Kasumi-1 (cell line): ENCODE measurements at places on chromosomes 3 and 15.

DNA sequence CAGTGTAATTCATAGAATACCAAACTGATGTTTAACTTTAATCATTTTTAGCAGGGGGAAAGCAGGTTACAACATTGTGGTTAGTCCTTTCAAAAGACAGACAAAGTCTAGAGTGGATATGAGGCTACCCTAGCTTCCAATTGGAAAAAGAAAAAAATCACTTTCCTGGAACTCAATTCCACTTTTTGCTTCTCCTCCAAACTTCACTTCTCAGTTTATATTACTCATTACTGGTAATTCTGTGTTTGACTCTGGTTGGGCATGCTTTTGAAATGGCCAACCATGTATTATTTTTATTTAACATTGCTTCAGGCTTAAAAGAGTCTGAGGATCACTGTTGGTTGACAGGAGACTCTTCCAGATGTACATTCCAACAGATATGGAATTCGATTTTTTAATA lies 84.8 kb downstream of the RAP2B start:
- DNase-seq: no peak

DNA sequence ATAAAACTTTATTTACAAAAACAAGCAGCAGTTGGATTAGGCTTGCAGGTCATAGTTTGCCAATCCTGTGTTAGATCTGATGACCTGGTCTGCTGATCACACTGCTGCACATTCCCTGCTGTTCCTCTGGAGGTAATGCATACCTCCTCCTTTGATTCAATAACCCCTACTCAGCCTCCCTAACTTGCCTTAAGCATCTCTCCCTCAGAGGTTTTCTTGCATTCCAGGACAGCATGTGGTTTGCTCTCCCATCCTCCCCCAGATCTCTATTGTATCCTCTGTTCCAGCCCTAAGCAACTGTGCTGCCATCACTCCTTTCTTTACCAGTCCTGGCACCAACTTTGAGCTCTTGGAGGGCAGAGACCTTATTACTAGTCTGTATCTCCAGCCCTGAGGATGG lies 63.4 kb downstream of the CACNA2D3 start:
- DNase-seq: no peak

DNA sequence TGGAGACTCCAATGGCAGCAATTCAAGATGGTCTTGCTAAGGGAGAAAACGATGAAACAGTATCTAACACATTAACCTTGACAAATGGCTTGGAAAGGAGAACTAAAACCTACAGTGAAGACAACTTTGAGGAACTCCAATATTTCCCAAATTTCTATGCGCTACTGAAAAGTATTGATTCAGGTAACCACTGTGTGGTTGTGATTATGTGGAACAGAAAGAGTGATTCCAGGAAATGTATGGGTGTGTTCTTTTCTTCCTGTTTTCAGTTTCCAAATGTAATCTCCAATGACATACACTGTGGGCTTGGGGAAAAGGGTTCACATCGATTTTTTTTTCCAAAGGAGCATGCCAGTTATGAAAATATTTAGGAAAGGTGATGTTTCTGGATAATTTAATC lies 10.9 kb downstream of the SCG3 start:
- no peak for DNase-seq

GRCh38 chr15:39855400-39855799 lies 64.7 kb downstream of the GPR176 start:
- DNase-seq: no peak

DNA sequence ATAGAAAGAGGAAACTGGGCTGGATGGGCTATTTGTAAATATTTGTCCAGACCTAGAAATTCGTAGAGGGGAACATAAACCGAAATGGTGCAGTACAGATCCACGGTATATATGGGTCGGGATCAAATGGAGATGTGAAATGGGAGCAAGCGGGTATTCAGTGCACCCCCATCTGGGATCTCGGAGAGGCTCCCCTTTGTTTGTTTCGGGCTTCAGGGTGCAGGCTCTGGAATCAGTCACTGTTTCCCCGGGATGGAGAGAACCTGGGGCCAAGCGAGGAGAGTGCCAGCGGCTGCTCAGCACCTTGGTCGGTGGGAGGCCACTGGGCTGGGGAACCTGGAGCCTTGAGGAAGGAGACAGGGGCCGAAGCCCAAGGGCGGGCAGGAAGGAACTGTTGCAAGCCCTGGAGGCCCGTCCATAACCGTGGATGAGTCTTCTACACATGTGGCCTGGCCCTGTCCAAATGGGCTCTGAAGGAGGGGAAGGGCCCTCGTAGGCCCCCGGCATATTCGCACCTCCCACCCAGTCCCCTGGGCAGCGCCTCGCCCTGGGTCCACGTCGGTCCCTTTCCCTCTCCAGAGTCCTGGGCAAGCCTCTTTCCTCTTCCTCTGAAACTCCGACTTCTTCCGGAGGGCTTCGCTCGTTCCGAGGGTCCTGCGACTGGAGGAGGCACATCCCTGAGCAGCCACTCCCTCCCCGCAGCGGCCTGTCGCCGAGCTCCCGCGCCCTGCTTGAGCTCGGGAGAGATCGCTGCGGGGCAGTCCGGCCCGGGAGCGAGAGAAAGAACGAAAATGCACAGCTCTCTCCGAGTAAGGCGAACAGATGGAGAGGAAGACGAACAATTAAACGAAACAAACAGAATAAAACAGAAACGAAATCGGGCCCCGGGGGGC lies 3.0 kb downstream of the ISL2 start:
- peak; percentile 43 for DNase-seq

DNA sequence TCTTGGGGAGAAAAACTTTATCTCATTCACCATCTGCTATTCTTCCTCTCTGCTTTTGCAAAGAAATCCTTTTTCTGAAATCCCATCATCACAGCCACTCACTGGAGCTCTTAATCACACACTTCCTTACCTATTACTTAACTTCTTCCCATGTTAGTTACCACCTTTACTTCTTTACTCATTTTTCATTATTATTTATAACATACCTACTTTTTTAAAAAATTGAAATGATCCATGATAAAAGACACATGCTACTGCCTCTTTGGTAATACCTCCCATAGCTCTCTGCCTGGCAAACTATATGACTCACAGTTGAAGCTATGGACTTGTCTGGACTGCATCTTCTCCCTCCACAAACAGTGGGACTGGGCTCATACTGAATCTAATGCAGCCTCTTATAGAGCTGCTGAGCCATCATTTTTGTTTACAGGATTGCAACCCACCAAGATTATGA lies 150.3 kb downstream of the TNIK start:
- no peak for DNase-seq

- no peak for DNase-seq
These were observed 222.4 kb downstream of the RYR3 start for GRCh38 chr15:33533197-33533596.

DNA sequence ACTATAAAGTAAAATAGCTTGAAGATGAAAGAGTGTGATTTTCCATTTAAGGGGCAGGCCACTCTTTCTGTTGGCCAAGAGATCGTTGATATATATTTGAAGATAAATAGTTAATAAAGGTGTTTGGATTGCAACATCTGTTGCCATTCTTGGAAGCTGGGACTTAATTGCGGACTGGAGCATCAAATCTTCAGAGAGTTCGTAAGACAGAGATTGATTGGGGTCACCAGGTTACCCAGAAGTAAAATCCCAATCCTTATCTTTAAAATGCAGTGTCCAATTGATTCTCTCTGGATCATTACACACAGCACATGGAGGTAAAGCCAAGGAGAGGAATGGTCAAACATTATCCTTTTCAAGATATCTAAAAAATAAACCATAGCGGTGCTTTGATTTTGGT lies 220.8 kb upstream of the HES1 start:
- DNase-seq: no peak
